Endodermal cell (in vitro differentiated cells): ENCODE measurements at places on chromosomes 2 and 18.
A peak's percentile ranks its signal among the peaks of the same experiment; 100 is the strongest.

GRCh38 chr2:207939342-207940108, 85.8 kb downstream of the PLEKHM3 start:
- no peak for DNase-seq

- DNase-seq: no peak
Observed at GRCh38 chr2:64192664-64193105, 48.5 kb upstream of the PELI1 start.

DNA sequence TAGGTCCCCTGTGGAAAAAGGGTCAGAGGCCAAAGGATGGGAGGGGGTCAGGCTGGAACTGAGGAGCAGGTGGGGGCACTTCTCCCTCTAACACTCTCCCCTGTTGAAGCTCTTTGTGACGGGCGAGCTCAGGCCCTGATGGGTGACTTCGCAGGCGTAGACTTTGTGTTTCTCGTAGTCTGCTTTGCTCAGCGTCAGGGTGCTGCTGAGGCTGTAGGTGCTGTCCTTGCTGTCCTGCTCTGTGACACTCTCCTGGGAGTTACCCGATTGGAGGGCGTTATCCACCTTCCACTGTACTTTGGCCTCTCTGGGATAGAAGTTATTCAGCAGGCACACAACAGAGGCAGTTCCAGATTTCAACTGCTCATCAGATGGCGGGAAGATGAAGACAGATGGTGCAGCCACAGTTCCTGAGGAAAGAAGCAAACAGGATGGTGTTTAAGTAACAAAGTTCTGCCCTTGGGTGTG, 165.8 kb downstream of the RPIA start:
- DNase-seq: no peak

- no peak for DNase-seq
Observed at GRCh38 chr2:108564510-108564909, 30.2 kb downstream of the LIMS1 start.

- DNase-seq: no peak
Observed at GRCh38 chr2:107757223-107757622, 69.5 kb upstream of the RGPD4 start.

GRCh38 chr2:1910021-1910420, 165.7 kb upstream of the PXDN start:
- DNase-seq: peak; percentile 44

DNA sequence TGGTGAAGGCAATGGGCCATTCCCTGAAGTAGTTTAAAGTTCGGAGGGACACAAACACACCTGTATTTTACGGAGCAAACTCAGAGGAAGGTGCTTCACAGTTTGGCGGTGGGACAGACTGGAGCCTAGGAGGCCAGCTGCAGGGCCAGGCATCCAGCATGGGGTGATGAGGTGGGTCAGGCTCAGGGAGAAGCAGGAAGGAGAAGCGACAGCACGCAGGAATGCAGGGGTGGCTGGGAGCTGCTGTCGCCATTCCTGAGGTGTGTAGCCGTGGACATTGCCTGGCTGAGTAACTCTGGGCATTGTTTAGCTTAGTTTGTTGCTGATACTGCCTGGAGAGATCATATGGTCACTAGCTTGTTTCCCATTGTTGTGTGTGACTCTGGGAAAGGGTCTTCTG, 35.8 kb upstream of the METTL21A start:
- DNase-seq: peak; percentile 65

- no peak for DNase-seq
Observed at GRCh38 chr2:171584001-171584400, 61.7 kb downstream of the CYBRD1 start.

DNA sequence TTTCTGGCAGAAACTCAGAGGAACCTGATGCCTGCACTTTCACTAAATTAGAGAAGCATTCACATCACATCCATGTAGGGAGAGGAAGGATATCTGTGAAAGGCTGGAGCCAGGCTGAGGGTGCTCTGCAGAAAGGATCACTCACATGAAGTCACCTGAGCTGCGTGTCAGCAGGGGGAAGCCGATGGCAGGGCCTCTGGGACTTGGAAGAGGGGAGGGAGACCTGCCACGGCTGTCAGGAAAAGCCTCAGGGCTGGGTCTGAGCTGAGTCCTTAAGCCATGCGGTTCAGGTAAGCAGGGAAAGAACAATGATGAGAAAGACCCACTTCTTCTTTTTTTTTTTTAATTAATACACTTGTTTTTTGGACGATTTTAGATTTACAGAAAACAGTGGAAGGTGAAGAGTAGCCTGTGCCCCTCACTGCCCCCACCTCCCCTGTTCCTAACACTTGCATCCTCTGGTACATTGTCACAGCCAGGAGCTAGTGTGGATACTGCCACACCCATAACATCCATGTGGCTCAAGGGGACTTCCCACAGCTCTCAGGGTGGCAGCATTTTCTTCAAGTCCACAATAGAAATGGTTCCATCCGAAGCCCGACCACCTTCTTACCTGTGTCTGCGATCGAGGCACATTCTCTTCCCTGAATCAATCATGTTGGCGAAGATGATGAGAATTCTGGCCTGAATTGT, 156.5 kb upstream of the TPO start:
- DNase-seq: no peak

GRCh38 chr2:27703638-27704341, 40.1 kb downstream of the SLC4A1AP start:
- DNase-seq: peak; percentile 95

GRCh38 chr2:232997749-232998665, 15.0 kb downstream of the NGEF start:
- DNase-seq: no peak

- DNase-seq: no peak
Observed at GRCh38 chr2:119181791-119182445, 23.4 kb upstream of the C1QL2 start.

DNA sequence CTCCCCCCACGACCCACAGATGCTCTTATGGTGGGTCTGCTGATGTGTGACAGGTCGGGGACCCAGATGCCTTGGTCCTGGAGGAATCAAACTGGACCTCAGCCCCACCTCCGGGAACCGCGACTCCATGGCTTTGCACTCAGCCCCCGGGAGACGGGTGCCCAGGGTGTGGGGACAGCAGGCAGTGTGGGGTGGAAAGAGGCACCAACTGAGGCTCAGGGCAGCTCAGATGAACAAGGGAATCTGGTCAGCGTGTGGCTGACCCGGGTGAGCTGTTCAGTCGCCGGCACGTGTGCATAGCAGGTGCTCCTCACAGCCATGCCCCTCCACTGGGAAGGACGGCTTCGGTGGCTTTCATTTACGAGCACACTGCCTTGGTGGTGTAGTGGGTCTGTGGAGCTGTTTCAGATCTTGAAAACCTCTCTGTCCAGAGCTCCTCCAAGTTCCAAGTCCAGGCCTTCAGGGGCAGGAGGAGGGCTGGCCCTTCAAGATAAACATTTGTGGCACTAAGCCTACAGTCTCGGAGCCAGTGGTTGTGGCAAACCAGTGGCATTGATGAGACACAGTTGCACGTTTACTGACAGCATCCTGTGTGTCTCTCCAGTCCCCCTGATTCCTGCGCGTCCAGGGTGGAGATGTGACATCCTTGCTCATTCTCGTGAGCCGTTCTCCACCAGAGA, 471.2 kb upstream of the HS6ST1 start:
- DNase-seq: peak; percentile 41

DNA sequence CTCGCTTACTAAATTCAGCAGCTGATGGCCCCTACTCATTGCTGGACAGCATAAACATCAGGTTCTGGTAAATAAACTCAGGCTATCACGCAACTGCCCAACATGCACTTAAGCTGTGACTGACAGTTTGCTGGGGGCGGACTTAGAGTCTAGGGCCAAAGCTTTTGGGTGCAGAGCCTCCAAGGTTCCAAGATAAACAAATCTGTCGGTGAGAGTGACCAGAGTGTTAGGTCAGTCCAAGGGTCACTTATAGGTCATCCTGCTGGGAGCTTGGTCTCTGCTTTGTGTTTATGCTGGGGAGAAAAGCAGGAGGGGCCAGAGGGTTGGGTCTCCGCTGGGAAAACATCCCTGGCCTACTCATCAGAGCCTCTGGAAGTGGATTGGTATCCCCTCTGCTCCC, 188.6 kb upstream of the GATA6 start:
- DNase-seq: peak; percentile 58

DNA sequence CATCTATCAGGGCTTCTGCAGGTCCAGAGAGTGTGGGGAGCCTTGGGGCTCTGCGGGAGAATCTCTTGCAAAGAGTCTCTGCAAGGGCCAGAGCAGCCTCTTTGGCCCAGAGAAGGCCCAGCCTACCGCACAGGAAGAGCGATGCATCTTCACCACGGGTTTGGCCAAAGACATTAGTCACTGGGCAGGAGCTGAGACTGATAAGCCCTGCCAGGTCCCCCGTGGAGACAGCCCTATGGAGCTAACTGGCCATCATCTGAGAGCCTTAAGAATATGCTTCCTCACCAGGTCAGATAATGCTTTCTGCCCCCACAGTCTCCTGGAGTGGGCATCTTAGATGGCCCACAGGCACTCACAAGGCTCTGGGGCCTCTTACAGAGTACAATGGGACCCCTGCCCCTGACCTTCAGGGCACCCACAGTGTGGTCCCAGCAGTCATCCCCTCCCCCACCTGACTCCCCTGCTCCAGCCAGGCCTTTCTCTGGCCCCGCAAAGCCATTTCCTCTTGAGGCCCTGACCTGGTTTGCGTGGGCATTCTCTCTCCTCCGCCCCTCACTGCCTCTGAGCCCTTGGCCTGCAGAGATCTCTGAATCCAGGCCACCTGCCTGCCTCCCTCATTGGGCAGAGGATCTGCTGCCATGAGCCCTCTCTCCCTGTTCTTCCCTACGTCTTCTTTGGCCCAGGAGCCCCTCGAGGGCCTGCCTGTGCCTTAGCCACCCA, 31.9 kb upstream of the MAPRE3 start:
- no peak for DNase-seq

GRCh38 chr2:60857056-60857455, 24.3 kb upstream of the REL start:
- DNase-seq: no peak

DNA sequence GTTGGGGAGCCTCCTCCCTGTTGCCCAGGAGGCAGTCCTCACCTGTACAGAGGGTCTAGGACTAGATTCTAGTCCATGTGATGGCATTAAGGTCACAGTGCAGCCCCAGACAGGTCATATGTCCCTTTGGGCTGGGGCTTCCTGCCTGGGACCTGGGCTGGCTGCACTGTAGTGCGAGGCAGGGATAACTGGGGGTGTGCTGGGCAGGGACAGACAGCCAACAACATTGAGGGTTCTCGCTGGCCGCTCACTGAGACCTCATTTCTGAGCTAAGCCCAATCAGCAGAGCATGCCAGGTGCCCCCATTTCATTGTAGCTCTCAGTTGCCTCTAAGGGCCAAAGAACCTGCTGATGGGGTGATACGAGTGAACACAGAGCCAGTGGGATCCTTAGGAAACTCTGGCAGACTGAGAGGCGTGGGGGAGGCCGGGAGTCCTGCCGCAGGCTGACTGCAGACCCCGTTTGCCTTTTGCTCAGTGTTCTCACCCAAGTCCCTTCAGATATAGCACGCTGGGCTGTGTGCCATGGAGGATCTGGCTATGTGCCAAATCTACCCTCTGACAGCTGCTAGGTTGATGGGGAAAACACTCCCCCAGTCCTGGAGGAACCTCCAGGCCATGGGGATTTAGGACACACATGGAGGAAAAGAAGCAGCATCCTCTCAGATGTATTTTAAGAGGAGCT, 51.9 kb downstream of the DYSF start:
- DNase-seq: no peak

GRCh38 chr2:236659758-236660150, 90.1 kb downstream of the ACKR3 start:
- DNase-seq: no peak

GRCh38 chr2:121626777-121627524, 22.3 kb downstream of the CLASP1 start:
- no peak for DNase-seq

DNA sequence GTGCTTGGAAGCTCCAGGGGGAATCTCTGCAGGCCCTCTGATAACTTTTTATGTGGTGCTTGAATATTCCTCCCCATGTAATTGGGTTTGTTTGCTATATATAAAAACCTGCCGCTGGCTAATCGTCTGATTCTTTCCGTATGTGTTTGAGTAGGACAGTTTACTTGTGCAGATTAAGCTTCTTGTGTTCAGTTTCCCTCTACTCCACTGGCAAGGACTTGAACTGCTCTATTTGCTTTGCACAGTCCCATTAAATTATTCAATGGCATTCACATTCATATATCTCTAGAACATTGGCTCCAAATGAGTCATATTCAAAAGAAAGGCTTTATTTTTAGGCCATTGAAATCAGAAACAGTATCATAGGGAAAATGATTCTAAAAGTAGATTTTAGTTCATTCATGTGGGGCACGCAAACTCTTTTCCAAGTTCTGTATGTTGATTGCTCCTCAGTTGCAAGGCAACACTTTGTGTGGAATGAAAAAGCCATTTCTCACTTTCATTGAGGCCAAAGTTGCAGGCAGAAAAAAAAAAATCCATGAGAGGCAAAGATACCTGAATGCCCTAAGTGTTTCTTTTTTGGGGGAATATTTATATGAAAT, 1682.3 kb upstream of the PIK3C3 start:
- no peak for DNase-seq

DNA sequence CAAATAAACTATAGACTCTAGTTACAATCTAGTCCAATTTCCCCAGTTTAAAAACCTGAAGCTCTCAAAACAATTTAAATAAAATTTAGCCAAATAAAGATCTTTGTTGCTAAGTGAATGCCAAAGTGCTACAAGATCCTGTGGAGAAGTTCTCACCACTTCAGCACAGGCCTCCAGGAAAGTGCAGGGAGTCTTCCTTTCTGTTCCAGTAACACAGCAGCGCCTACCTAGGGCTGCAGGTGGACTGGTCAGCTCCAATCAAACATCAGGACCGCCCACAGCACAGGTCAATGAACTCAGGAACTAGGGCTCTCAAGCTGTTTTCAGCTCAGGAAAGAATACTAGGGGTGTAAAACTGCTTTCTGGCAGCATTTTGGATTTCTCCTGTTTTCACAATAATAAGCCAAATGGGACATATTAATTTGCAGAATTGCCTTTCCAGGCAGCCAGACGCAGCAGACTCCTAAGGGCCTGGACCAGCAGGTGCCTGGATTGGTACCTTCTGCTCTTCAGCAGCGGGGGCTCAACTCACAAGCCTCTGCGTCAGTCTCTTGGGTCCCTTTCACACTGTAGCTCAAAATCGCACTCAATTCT, 1.5 kb downstream of the FAM110C start:
- DNase-seq: peak; percentile 55

GRCh38 chr2:231425811-231426703, 30.5 kb downstream of the B3GNT7 start:
- peak; percentile 74 for DNase-seq

GRCh38 chr18:38022234-38022633, 456.6 kb upstream of the CELF4 start:
- no peak for DNase-seq

GRCh38 chr2:29066997-29067605, 7.2 kb downstream of the PCARE start:
- DNase-seq: peak; percentile 31

DNA sequence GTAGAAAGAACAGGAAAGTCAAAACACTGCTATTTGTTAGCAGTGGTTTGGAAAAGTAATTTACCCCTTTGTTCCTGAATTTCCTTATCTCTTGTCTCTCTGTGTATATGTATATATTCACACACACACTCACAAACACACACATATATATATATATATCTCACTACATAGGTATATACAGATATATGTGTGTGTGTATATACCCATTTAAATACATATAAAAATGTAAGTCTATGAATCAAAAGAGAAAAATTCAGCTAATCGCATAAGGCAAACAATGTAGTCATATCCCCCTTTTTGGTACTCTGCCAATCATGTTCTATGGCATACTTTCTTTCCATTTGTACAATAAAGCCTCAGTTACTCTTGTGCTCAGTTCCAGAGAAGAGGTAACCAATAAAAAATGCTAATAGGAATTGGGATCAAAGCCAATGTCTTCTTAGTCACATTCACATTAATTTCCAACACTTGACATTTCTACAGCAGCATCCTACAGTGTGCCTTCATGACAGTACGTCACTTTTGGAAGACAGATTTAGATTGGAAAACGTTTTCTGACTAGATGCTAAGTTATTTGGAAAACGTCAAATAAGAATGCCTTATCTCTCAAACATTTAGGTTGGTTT, 94.6 kb downstream of the MC4R start:
- DNase-seq: no peak
